Stimulated activated CD4-positive, alpha-beta T cell treated with anti-CD3 and anti-CD28 coated beads, Interleukin-12 subunit alpha, Interleukin-12 subunit beta, amount 100 ng/mL, for 24 hours (primary cell): ENCODE measurements at places on chromosomes 2 and 18.

DNA sequence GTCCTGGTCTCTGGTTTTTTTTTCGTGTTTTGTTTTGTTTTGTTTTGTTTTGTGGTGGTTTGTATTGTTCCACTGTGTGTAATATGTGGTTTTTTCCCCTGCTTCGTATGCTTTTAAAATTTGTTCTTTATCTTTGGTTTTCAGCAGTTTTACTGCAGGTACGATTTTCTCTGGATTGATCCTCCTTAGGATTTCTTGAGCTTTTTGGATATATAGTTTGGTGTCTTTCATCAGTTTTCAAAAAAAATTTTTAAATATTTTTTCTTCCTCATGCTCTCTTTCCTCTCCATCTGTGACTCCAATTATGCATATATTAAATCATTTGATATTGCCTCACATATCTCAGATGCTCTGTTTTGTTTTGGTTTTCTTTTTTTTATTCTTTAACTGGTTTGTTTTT is 78.0 kb downstream of the SPOPL start:
- no peak for DNase-seq

GRCh38 chr18:71827301-71827700 is 716.8 kb downstream of the CBLN2 start:
- no peak for DNase-seq

DNA sequence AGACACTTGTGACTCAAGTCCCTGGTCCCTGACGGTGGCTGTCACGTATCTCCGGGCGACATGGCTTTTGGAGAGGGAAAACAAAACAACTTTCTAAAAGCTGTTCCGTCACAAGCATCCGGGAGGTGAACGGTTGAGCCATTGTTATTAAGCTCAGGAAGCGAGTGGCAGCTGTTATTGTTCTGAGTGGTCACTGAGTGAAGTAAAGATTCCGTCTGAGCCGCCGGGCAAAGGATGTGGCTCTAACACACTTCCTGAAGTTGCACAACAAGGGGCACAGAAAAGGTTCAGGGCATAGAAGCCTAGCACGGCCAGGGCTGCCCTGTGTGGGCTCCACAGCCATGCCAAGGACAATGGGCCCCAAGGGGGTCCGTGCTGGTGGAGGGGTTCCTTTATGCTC is 24.3 kb downstream of the INPP5D start:
- no peak for DNase-seq

- no peak for DNase-seq
Observed at GRCh38 chr2:232316461-232317330, 61.9 kb upstream of the ALPP start.

GRCh38 chr2:101356521-101356920 is 30.8 kb downstream of the CREG2 start:
- no peak for DNase-seq

DNA sequence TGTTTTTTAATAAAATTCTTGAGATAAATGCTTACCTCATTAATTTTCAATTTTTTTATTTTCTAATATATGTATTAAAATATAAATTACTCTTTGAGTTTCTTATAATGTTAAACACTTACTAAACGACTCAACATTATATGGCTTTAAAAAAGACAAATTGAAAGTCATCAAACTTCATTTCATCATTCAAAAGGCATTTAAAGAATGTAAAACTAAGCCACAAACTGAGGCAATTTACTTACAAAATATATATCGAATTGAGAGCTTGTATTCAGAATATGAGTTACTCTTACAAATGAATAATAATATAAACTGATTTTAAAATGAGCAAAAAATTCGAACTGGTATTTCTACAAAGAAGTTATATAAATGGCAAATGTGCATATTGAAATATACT is 1262.2 kb upstream of the PIK3C3 start:
- no peak for DNase-seq

DNA sequence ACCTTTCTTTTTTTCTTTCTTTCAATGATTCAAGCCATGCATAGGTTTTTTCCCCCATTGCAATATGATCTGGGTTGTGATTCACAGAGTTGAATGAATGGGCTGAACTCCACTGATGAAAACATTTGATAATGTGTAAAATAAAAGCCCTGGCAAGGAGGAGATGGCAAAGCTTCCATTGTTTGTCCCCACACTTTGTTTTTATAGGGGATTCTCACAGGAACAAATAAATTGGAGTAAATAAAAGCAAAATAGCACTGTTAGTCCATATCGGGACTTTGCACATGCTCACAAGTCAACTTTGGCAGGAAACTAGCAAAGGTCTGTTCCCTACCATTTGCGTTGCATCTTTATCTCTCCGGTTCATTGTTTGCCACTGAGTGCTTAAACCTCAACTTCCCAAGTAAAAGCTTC is 55.7 kb downstream of the MEIS1 start:
- no peak for DNase-seq

- DNase-seq: no peak
Observed at GRCh38 chr2:15989559-15989958, 49.2 kb downstream of the MYCN start.

DNA sequence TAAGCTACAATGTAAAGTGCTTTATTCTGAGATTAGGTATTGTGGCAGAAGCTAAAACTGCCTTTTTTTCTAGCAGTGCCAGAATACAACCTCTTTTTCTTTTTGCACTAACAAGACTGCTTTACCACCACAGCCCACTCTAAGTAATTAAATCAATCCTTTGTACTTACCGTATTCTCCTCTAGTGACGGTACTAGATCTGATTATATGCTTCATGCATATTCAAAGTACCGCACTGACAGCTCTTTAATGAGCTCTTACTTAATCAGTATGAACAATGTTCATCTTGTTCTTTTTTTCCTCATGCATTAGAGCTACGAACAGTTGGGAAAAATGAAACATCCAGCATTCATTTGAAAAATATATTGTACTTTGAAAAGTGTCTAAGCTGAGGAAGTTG is 16.1 kb upstream of the OTX1 start:
- DNase-seq: no peak

- no peak for DNase-seq
Observed at GRCh38 chr2:211611061-211611518, 927.5 kb downstream of the ERBB4 start.

GRCh38 chr18:79971211-79971952 is 6.9 kb downstream of the HSBP1L1 start:
- DNase-seq: no peak

DNA sequence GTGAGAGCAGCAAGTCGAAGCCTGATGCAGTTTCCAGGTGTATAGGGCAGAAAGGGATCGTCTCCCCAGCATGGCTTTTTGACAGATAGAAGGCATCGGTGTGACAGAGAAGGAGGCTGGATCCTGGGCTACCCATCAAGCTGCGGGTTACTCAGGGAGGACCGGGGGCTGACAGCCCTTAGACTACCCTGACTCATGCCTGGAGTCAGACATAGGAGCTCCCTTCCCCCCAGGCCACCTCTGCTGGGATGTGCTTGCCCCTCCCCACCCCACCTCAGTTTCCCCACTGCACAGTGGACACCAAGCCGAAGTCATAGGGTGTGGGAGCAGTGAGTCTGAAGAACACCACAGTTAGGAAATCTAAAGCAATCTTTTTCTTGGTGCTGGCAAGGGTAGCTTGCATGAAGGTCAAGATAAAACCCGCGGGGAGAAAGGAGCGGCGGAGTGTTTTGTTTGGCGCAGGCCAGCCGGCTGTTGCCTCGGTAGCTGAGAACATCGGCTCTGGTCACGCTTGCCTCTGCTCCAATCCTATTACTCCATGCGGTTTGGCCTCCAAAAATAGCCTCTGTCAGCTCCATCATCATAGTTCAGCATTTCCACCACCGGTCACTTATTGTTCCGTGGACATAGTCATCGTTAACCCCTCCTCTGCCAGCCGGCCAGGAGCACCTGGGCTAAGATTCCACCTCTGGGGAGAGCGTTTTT is 169.2 kb upstream of the GLI2 start:
- DNase-seq: no peak

DNA sequence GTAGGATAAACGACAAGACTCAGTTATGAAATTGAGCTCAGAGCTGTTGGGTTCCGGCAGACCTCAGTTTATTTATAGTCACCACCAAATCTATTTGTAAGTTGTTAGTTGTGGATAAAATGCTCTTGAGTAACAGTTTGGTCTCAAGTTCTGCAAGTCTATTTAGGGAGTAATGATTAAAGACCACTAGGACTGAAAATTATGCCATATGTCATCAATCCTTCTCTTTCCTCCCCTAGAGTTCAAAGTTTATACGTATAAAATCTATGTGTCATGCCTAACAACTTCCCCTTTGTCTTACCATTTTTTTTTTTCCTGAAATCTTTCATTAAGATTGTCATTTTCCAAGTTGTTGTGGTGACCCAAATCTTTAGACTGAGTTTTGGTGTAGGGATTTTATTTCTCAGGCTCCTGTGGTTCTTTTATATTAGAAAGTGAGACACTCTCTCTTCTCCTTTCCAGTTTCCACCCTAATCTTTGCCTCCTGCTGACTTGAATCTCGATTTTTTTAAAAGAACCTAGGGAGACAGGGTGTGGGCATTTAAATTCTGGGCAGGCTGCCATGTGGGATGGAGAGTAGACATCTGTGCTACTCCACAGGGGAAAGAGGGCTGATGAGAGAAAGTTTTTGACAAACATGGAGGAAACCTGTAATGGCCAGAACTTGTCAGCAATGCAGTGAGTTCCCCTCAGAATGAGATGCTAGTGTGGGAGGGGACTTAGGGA is 51.0 kb downstream of the LAMA3 start:
- DNase-seq: no peak

DNA sequence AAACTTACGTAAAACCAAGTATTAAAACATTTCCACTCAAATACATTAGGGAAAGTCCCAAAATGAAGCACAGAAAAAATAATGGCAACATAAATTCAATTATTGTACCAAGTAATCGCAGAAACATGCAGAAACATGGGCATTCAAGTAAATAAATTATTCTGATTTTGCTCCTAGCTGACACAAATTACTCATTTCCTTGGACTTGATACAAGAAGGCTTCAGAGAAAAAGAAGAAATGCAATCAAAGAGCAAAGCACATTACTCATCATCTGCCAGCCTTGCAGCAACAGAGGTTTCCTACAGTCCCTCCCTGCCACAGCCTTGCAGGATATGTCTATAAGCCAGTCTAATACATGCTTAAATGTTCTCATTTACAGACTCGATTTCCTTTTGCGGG is 439.8 kb upstream of the LYPD1 start:
- no peak for DNase-seq

DNA sequence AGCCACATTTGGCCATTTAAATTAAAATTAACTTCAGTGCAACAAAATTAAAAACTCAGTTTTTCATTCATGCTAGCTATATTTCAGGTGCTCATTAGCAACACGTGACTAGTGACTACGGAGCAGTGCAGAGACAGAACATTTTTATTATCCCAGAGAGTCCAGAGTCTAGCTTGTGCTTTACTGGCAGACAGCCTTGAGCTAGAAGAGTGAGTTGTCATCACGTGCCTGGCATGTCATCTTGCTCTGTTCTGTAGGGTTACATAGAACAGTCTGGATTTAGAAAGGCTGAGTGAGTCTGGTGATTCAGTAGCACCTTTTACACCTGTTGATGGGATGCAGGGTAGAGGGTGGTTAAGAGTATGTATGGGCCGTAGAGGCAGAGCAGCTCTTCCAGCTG is 136.9 kb upstream of the IL1R2 start:
- DNase-seq: no peak

- DNase-seq: no peak
Observed at GRCh38 chr2:45000341-45000901, 8.8 kb downstream of the SIX2 start.

- DNase-seq: no peak
Observed at GRCh38 chr2:197904446-197904845, 100.1 kb downstream of the PLCL1 start.

- no peak for DNase-seq
Observed at GRCh38 chr2:148122788-148123187, 101.9 kb downstream of the MBD5 start.

- no peak for DNase-seq
Observed at GRCh38 chr2:80893711-80894110, 589.2 kb upstream of the LRRTM1 start.

GRCh38 chr2:166188084-166188483 is 60.3 kb upstream of the SCN1A start:
- DNase-seq: no peak

DNA sequence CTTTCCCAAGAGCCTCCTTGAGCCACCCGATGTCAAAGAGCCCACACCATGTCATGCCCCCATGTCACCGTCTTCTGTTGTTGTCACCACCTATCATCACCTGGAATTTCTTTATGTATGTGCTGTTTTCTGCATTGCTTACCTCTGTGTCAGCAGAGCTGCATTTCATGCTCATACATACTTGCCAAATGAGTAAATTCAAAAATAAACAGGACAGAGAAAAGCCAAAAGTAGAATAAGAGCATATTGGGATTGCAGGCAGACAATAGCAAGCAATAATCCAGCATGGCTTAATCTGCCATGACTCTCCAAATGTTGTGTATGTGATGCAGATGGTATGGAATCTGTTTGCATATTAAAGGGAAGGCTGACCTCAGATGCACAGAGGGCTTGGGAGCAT is 15.3 kb upstream of the RGPD4 start:
- no peak for DNase-seq

DNA sequence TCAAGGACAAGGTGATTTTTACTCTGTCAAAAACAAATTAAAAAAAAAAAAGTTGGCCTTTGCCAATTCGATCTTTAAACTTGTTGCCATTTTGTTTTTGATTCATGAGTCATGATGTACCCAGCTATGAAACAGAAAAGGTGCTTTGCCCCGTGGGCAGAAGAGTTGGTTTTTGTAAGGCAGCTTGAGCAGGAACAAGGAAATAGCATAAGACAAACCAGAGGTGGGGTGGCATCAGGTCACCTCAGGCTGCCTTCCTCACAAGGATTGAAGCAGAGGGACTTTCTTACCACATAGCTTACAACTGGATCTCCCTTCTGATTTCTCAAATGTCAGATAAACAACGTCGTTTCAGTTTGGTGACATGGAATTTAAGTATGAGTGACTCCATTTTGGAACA is 123.8 kb downstream of the ARL4C start:
- no peak for DNase-seq

GRCh38 chr2:108382196-108382595 is 4.4 kb downstream of the SULT1C4 start:
- DNase-seq: no peak

GRCh38 chr2:37573451-37574388 is 97.7 kb downstream of the CDC42EP3 start:
- no peak for DNase-seq

DNA sequence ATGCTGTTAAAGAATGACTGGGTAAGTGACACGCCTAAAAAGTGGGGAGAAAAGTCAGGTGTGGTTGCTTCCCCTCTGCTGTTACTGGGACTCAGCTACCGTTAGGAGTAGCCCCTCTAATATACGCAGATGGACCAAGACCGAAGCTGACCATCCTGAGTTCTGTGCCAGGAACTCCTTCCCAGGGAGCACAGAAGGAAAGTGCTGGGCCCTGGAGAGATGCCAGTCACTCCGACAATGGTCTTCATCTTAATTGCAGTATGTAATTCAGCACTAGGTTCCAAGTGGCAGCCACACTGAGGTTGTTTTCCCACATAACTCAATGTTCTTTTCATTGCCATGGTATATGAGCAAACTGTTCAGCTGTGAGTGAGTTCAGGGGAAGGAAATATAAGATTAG is 19.6 kb upstream of the TMEM200C start:
- no peak for DNase-seq
